Activated T-cell treated with anti-CD3 and anti-CD28 coated beads, Interleukin-2, amount 50 U/mL, for 4 hours (primary cell): ENCODE measurements at places on chromosomes 5 and 9. TPM values are rescaled to one million over a fixed set of nuclear protein-coding genes. Genes with fewer than 3 reads are reported as not detected.

DNA sequence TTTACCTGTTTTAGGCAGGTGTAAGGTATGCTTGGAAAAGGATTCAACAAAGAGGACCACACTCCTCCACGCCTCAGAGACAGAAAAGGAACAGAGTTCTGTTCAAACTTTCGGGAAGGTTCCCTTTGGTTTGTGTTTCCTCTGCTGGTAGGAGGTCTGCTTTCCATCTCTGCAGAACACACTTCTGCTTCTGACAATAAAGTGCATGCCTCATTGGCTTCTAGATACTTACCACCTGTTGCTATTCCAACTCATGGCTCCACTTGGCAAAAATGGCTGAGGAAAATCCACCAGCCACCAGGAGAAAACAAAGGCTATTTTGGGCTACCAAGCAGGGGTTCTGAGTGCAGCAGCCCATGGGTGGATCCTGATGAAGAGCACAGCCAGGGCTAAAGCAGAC lies 112.7 kb downstream of the NRG2 start:
- no peak for DNase-seq

DNA sequence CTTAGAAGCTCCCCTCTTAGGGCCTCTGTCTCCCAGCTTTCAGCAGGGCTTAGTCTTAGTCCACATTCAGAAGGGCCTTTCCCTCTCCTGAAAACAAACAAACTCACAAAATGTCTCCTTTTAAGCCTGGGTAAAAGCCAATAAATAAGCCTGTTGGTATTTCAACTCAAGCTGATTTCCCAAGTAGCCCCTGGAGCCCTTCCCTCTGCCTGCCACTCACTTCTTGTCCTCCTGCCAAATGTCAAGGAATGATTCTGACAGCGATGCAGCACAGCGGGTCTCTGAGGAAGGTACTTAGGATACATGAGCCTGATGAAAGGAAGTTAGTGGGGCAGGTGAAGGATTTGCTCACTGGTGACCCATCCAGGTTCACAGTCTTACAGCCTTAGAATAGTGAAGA lies 210.5 kb downstream of the PJA2 start:
- DNase-seq, result no peak

DNA sequence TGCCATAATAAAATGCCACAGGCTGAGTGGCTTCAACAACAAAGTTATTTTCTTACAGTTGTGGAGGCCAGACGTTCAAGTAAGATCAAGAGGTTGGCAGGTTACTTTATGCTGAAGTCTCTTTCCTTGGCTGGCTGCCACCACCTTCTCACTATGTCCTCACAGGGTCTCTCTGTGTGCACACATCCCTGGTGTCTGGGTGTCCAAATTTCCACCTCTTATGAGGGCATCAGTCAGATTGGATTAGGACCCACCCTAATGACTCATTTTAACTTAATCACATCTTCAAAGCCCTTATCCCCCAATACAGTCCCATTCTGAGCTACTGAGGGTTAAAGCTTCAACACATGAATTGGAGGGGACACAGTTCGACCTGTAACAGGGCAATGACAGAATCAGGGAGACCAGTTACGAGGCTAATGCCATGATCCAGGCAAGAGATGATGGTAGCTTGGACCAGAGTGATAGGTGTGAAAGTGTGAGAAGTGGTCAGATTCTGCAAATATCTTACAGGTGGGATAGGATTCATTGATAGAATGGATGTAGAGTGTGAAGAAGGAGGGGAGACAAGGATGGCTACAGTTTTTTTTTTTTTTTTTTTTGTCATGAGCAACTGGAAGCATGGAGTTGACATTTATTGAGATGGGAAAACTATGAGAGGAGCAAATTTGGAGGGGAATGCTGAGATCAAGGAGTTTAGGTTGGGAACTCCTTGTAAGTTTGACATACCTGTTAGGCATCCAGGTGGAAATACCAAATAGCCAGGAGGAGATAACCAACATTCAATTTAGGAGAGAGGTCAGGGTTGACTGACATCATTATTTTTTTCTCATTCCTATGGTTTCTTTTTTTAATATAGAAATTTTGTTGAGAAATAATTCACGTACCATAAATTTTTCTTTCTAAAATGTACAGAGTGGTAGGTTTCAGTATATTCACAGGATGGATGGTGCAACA lies 39.6 kb upstream of the FGF1 start:
- DNase-seq, result no peak

DNA sequence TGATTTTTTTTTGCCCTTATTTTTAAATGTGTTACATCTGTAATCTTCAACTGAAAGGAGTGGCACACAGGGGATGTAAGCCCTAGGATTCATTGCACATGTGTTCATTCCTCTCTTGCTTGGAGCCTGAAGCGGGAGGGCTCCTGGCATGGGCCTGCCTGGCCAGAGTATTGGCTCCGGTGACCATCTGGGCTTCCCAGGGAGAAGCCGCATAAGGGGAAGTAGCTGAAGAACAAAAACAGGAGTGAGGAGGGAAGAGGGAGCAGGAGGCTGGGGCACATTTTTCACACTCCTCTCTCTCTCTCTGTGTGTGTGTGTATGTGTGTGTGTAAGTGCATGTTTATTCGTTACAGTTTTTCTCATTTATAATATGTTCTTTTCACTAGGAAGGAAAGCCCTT lies 269.9 kb downstream of the PRR16 start:
- DNase-seq, result no peak

GRCh38 chr9:71120501-71121247 lies 747 bp downstream of the TRPM3 start:
- no peak for DNase-seq

Gene SYK
- 0.48 TPM for total RNA-seq
